Effector CD4-positive, alpha-beta T cell (primary cell): ENCODE measurements at places on chromosomes 6 and 20.

GRCh38 chr6:75386050-75386770 lies 101.6 kb upstream of the TMEM30A start:
- no peak for DNase-seq

GRCh38 chr6:12293931-12294807 lies 4.0 kb downstream of the EDN1 start:
- DNase-seq, result no peak

GRCh38 chr6:7239590-7239948 lies 73.4 kb downstream of the SSR1 start:
- DNase-seq, result no peak

- DNase-seq, result no peak
These were observed 61.9 kb upstream of the CARMIL1 start for GRCh38 chr6:25217302-25217701.

GRCh38 chr6:45732731-45733130 lies 282.9 kb downstream of the CLIC5 start:
- no peak for DNase-seq

- no peak for DNase-seq
These were observed 6.9 kb upstream of the CST11 start for GRCh38 chr20:23459461-23460150.

- DNase-seq, result no peak
These were observed 2.2 kb downstream of the RXRB start for GRCh38 chr6:33198159-33198852.

GRCh38 chr6:137926207-137926731 lies 59.2 kb downstream of the TNFAIP3 start:
- DNase-seq, result no peak

DNA sequence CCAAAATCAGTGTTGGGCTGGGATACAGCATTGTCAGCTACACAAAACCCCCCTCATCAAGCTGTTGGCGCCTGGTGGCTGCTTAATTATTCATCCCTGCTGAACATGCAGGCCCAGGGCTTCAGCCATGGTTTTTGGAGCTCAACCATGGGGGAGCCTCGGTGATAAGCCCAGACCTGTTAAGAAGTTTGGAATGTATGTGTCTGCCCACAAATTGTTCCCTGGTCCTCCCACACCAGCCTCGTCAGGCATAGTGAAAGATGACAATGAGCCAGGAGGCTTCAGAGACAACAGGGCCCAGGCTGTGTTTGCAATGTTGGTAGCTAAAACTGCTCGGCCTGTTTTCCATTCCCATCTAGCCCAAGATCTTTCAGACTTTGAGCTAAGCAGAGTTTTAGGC lies 34.8 kb upstream of the SIRPA start:
- DNase-seq, result no peak

DNA sequence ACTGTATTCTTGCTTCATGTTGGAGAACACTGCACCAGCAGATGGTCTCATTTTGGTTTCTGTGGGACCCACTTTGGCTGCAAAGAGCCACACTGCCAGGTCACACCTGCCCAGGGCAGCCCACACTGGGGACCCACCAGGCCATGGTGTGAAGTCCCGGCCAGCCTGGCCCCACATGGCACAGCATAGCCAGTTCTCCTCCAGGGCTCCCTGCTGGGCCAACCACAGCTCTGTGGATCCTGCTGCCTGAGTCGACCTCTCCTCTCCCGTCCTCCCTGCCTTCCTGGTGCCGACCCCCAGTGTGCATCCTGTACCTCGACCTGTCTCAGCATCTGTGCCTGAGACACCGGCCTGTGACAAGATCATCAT lies 3.0 kb downstream of the ARFRP1 start:
- DNase-seq, result no peak

GRCh38 chr6:105019285-105019684 lies 62.4 kb downstream of the LIN28B start:
- no peak for DNase-seq

- no peak for DNase-seq
These were observed 4.4 kb downstream of the MYB start for GRCh38 chr6:135185483-135185882.

- no peak for DNase-seq
These were observed 25.8 kb downstream of the SYNDIG1 start for GRCh38 chr20:24495266-24495665.

GRCh38 chr6:37988127-37988526 lies 168.6 kb downstream of the ZFAND3 start:
- DNase-seq, result no peak

- DNase-seq, result no peak
These were observed 74.8 kb downstream of the PHACTR1 start for GRCh38 chr6:12791371-12791770.

DNA sequence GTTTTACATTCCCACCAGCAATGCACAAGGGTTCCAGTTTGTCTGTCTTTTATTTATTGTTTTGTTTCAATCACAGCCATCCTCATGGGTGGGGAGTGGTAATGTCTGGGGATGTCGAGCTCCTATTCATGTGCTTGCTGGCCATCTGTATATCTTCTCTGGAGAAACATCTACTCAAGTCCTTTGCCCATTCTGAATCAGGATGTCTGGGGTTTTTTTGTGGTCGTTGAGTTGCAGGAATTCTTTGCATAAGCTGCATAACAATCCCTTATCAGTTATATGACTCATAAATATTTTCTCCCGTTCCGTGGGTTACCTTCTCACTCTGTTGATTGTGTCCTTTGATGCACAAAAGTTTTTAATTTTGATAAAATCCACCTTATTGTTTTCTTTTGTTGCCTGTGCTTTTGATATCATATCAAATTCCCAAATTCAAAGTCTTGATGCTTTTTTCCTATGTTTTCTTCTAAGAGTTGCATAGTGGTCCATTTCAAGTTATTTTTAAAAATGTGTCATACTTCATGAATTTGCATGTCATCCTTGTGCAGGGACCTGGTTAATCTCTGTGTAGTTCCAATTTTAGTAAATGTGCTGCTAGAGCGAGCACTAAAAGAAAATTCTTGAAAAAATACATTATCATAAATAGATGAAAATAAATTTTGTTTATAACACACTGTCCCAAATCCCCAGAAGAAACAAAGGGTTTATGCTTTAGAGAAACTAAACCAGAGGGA lies 54.9 kb upstream of the PDE10A start:
- no peak for DNase-seq

DNA sequence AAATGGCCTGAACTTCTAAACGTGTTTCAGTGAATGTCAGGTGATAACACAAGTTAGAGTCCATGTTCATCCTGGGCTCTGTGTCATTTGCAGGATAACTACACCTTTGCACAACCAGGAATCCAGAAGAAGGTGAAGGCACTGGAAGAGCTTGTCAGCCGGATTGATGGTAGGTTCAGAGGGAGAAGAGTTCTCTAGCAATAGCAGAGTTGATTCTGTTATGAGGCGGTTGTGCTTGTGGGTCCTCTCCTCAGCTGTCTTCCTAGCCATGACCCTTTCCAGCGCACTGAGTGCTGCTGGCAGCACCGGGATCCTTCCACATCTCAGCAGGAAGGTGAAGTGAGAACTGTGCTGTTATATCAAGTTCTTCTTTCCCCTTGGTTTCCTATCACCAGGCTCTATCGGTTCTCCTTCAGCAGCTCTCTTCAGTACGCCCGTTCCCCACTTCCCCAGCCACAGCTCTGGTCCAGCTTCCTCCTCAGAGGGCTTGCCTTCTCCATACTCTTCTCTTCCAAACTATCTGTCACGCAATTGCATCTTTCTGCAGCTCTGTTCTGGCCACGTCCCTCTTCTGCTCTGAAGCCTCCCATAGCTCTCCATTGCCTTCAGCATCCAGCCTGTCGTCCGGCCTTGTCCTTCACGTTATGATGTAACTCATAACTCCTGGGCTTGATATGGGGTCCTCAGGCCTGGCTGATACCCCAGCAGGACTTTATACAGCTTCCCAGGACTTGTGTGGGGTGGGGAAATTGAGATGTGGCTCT lies 39.9 kb upstream of the RNF8 start:
- no peak for DNase-seq

DNA sequence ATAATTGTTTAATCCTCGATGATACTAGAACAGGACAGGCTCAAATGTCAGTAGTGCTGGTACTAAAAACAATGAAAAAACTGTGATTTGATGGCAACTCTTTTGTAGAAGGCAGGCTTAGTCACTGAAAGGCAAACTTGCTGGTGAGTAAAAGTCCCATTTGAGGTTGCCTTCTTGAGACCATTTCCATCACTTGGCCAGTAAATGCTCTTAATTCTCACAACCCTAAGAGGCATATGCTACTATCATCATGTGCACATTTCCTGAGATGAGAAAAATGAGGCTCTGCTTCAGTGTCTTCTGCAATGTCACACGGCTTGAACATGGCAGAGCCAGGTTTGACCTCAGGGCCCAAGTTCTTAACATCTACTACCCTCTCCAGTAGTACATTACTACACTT lies 9.9 kb downstream of the AKIRIN2 start:
- no peak for DNase-seq

- DNase-seq, result no peak
These were observed 97.0 kb downstream of the KCNB1 start for GRCh38 chr20:49385465-49385864.

GRCh38 chr6:40579101-40579500 lies 8.1 kb downstream of the LRFN2 start:
- DNase-seq, result no peak

GRCh38 chr20:61621035-61621730 lies 369.1 kb downstream of the CDH4 start:
- no peak for DNase-seq

DNA sequence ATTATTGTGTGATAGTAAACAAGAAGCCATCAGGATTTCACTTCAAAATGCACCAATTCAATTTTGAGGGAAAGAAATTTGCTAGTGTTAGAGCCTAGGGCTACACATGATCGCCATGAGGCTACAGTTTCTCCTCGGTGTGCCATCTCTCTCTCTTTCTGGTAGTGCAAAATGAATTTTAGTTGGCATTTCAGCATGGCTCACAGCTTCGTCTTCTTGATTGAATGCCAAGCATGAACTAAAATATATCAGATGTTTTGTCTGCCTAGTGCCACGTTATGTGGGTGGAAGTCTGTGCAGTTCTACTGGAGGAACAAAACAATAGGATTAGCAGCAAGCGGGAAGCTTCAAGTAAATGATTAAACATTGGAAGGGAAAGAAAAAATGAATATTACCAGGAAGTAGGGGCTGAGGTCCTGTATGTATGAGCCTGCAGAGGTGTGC lies 6.8 kb upstream of the MRAP2 start:
- no peak for DNase-seq

DNA sequence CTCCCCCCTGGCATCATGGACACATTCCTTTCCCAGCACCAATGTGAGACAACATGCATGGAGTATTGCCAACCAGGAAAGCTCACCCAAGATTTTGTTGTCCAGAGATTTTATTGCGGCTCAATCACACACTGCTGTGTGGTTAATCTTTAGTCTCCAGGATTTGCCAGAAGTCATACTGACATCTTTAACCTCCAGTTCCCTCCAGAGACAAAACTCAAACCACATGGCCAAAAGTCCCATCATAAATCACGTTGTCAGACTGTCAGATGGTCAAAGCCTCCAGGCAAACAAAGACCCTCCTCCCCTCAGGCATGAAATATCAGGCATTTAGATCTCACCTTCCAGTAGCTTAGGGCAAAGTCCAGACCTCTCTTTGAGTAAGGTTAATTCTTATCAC lies 97.3 kb upstream of the OPRM1 start:
- no peak for DNase-seq

DNA sequence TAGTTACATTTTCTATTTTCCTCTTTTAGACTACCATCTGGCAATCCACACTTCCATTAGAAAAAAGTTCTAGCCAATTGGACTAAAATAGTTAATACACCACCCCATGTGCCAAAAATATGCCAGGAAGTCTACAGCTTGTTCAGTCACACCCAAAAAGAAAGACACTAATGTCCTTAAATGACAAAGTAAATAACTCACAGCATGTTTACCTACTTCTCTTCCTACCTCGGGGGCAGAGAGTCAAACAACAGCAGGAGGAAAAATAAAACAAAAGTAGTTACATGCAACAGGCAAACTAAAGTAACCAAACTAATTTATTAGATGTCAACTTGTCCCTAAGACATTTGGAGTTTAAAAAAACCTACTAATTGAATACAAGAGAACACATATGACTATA lies 57.0 kb downstream of the UBE3D start:
- DNase-seq, result no peak

GRCh38 chr6:79949233-79949632 lies 1.9 kb upstream of the ELOVL4 start:
- DNase-seq, result peak; percentile 55

DNA sequence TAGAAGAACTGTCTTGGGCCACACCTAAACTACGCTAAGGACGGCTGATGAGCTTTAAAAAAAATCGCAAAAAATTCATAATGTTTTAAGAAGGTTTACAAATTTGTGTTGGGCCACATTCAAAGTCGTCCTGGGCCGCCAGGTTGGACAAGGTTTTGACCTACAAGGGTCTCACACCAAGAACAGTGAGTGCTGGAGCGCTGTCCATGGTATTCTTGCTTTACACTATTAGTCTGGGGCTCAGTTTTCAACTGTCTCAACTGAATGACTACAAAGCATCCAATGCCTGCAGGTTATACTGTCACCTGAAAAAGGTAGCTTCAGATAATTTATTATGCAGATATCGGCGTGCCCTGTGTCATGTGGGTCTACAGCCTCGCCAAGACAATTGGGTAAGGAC lies 3.7 kb upstream of the FAXC start:
- DNase-seq, result no peak

- DNase-seq, result no peak
These were observed 11.7 kb downstream of the FIG4 start for GRCh38 chr6:109702791-109703190.

GRCh38 chr6:51865996-51866395 lies 221.4 kb downstream of the PKHD1 start:
- no peak for DNase-seq

DNA sequence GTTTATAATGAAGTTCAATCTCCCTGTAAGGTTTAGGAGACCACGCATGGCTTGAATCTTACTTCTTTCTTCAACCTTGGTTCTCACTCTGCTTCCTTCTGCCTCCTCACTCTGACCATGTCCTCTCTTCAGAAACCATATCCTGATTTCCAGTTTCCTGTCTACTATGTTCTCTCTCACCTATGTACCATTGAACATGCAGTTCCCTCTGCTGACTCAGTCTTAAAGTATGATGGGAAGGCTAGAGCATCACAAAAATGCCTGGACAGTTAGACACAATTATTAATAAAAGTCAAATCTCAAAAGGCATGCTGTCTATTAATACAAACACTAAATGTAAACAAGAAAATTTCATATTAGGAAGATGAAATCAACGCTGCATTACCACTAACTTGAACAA lies 151.6 kb downstream of the PRKN start:
- no peak for DNase-seq
